Activated T-helper 2 cell treated with anti-CD3 and anti-CD28 coated beads, Interferon-gamma antibody, Interleukin-2, Interleukin-4, amounts not matched to agents 10 μg/mL and 5 μg/mL and 100 μg/mL, durations not matched to agents 14 hours and 24 hours and 36 hours (primary cell): ENCODE measurements at places on chromosomes 7 and 10. TPM values are rescaled to one million over a fixed set of nuclear protein-coding genes. Genes with fewer than 3 reads are reported as not detected.

GRCh38 chr10:16009785-16010184 is 149.5 kb upstream of the MINDY3 start:
- no peak for DNase-seq

Gene AS3MT
- total RNA-seq = 0.18 and 0.50 TPM in 2 replicates

- no peak for DNase-seq
These were observed 71.5 kb upstream of the SMNDC1 start for GRCh38 chr10:110376021-110376766.

DNA sequence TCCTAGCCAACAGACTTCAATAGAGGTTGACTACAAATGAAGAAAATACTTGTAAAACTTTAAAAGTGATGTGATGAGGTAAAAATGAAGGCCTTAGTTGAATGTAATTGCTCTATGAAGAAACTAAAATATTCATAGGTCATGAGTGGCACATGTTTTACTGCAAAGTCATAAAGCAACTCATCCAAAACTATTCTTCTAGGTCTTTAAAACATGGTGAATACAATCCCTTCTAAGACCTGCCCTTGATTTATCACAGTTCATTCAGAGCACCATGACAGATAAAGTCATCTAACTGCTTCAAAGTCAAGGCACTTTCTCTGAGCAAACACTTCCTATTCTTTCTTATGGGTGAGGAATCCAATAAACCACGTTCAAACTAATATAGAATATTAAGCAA is 713.5 kb downstream of the SORCS1 start:
- DNase-seq = no peak

DNA sequence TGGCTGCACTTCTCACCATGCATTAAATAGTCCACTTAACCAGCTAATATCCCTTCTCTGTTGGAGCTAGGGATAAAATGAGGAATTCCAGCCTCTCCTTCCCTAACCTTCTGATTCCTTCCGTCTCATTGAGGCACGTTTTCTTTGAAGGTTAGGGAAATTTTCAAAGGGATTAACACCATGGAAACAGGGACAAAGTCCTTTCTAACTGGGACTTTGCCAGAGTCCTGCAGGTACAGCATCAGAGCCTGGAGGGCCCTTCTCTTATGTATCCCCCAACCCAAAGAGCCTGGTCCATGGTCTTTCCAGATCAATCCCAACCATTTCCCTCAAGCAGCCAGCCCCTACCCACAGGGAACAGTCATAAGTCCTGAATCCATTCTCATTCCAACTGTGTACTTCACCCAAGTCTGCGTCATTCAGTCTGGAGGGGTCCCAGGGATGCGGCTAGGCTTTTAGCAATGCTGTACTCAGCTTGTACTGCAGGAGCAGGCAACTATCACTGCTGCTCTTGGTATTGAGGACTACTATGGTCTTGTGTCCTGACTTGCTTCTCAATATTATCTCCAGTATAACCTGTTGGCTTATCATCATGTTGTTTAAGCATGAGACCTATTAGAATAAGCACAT is 34.6 kb upstream of the CROT start:
- no peak for DNase-seq

GRCh38 chr10:33143160-33143728 is 185.2 kb upstream of the ITGB1 start:
- no peak for DNase-seq

DNA sequence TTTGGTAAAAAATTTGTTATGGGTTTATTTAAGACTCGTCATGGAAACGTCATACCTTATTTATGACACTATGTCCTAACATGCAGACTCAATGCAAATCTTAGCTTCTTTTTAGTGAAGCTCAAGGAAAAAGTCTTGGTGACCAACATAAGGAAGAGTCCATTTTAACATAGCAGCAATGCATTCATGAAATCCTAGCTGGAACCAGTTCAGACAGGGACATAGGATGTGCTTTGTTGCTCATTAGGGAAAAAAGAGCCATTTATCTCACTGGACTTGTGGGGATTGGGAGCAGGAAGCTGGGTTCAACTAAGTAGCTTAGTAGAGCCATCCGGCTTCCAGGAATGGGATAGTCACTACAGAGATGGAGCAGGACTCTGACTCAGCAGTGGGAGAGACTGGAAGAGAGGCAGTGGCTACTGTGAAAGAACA is 100.7 kb upstream of the DKK1 start:
- no peak for DNase-seq

DNA sequence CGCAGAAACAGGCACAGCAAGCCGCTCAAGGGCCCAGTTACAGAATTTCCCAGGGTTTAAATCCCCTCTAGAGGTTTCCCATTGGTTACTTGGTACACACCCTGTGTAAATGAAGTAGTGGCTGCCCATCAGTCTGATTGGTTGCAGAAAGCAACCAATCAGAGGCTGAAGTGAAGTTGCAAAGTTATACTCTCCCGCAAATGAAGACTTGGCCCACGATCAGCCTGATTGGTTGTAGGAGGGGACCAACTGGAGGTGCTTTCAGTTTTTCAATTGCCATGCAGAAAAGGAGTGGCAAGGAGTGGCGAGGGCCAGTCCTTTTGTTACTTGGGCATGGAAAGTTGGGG is 909.2 kb upstream of the AUTS2 start:
- DNase-seq = no peak

DNA sequence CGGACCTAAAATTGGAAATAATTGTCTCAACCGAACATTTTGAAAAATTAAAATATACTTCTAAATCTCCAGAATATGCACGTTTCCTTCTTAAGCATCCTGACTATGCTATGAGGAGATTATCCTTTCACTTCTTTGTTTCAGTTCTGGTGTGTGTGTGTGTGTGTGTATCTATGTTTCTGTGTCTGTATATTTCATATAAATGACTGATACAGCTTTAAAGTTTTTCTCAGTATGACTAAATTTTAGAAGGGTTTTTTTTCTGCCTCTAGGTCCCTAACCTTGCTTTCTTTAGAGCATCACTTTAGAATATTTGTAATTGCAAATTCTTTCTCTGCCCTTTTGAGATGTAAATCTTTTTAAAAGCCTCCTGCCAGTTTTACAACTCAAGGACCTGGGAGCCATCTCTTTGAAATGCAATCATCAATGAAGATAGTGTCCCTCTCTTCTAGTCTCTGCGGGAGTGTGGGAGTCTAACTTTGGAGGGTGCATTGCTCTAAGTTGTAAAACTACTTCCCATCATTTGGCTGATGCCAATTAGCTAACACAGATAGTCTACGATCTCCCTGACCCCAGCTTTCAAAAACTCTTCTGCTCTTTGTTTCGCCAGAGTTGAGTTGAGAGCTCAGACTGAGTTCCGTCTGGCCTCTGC is 782.0 kb upstream of the ZWINT start:
- DNase-seq = no peak
